Stimulated activated CD8-positive, alpha-beta memory T cell treated with anti-CD3 and anti-CD28 coated beads, Interleukin-4, amount 100 ng/mL, for 24 hours (primary cell): ENCODE measurements at places on chromosomes 3 and 15.

GRCh38 chr3:34357461-34357860 lies 559.0 kb downstream of the PDCD6IP start:
- no peak for DNase-seq

DNA sequence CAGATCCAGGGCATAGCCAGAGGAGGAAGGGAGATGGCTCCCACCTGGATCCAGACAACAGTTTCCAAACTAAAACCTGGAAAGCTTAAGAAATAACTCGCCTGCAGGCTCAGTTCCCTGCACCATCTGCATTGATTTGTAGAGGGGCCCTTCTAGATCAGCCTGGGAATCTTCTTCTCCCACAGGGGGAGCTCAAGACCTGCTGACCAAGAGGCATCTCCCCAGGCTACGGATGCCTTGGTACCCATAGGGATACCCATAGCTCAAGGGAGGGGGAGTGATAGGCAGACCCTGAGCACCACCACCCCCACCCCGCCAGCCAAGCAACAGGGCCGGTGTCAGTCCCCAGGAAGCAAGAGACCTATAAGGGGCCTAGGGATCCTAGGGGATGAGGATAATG lies 28.0 kb upstream of the DCLK3 start:
- no peak for DNase-seq

DNA sequence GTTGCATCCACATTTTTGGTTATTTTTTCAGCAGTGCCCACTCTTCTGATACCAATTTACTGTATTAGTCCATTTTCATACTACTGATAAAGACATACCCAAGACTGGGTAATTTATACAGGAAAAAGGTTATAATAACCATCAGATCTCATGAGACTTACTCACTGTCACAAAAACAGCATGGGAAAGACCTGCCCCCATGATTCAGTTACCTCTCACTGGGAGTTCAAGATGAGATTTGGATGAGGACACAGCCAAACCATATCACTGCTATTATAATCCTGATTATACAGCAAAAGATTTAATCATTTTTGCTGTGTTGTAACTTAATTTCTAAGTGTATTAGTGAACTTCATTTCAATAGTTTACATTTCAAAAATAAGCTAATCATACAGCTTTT lies 6.6 kb downstream of the ZBED2 start:
- no peak for DNase-seq

- DNase-seq = peak; percentile 60
Observed at GRCh38 chr15:73240866-73241499, 127.8 kb downstream of the HCN4 start.

- no peak for DNase-seq
Observed at GRCh38 chr3:154324919-154325318, 632 bp upstream of the DHX36 start.

GRCh38 chr15:48427960-48428547 lies 96.8 kb downstream of the DUT start:
- DNase-seq = no peak

DNA sequence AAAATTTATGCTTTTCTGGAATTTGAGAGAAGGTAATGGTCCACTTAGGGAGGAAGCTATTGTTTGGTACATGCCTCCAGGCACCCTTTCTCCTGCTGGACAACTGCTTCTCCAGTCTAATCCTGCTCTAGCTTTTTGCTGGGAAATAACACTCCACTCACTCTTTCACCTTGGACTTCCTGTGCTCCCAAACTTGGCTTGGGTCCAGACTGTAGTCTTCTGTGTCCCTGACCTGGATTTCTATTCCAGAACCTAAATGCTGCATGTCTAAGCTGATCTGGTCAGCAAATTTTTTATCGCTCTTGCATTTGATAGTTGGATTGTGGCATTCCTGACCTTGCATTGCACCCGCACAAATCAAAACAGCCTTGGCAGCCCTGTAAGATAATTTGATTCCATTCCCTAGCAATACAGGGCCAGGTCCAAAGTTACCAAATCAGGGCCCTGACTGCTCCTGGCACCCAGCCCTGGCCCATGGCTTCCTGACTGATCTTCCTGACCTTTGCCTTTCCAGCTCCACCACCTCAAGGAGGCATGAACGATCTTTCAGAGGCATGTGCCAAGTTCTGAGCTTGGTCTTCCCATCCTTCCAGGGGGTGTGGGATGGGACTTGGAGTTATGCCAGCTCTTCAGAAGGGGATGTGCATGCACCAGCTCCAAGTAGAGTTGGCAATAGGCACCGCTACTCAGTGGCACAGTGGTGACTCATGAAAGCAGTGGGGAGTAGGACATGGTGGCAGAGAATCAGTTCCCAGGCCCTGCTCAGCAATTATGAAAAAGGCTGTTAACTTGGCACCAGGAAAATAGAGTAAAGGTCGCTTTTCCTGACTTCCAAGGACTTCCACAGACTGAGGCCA lies 43.9 kb upstream of the GOLGA8J start:
- DNase-seq = no peak

DNA sequence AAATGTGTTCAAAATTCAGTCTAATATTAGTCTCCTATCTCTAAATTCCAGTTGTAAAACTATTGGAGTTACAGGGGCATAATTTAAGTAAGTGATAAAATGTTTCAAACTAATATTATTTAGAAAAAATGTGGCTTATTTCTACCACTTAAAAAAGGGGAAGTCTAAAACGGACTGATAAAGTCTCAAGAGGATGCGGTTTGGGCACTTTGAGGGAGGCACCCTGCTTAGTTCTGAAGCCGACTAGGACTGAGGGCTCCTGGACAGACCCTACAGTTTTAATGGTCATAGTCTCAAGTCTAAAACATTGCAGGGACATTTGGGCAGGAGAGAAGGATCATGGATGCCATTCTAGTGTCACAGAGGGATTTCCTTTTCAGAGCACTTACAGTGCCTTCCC lies 566.3 kb downstream of the NR2F2 start:
- no peak for DNase-seq

DNA sequence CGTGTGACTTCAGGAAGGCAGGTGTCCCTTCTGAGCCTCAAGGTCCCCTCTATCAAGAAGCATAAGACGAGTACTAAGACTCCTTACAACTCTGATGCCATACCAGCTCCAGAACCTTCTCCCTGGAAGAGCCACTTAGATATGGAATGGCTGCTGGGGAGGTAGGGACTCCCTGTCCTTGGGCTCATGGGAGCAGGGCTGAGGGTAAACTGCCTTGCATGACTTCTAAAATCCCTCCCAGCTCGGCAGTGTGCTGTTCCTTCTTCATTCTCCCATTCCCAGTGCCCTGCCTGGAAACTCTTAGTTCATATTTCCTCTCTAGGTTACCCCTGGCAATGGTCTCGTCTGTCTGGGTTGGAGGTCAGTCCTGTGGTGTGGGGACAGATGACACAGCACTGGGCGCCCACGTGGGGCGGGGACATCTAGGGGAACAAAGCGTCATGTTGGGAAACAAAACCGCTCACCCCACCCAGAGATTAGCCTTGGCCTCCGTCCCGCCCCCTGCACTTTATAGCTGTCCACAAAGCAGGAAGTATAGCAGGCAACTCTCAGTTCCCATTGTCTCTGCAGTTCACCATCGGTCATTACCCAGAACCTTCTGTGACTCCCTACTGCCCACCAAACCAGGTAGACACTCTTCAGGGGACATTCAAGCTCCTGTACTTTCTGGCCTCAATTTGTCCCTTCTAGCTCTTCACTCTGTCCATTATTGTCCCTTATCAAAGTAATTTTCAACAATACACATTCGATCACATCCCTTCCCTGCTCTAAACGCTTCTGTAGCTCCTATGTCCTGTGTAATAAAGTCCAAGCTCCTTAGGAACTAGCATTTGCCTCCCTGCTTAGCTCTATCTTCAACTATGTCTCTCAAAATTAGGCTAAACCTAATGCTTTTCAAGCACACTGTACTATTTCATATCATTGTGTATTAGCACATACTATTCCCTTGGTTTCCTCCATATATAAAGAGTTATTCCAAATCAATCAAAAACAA lies 73.8 kb downstream of the IQSEC1 start:
- DNase-seq = no peak

DNA sequence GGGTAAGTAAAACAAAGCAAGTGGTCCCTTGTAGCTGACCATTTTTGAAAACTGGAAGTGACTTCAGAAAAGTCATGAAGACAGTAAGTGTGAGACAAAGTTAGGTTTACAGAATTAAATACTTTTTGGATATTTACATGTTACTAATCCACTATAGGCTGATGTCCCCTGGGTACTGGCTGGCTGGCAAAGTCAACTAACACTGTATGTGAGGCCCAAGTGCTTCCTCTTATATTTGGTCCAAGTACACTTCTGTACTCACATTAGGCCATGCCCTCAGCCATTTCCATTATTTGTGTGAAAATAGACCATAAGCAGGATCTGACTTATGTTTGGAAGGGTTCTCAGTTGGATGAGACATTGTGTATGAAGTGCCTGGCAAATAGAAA lies 5.5 kb upstream of the LEKR1 start:
- no peak for DNase-seq

GRCh38 chr3:16658004-16658924 lies 53.0 kb upstream of the DAZL start:
- DNase-seq = no peak

GRCh38 chr3:72263223-72263990 lies 478.5 kb upstream of the PROK2 start:
- DNase-seq = no peak

DNA sequence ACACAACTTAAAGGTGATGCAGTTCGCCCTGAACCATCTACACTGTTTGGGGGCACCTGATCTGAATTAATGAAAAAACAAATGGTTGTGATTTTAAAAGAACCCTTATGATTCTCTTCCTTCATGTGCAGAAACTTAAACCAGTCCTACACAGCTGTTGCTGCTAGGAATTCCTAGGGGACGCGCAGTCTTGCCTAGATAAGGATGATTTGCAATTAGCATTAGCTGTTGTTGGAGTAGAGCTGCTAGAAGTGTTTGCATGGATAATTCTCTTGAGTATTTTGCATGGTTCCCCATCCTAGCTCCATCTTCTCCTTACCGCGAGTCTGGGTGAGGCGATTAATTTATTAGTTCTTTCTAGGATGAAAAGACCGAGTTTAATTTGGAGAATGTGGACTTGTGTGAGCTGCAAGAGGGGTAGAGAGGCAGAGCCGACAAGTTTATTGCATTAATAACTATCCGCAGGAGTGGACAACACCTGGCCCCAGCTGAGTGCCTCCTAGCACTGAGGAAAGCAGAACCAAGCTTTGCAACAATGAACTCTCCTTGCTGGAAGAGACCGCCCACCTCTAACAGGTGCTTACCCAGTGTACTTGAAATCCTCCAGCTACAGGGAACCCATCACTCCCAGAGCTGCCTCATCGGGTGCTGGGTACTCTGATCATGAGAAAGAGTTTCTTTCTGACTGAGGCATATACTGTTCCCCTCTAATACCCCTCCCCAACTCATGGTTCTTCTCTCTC lies 75.0 kb upstream of the WNT7A start:
- no peak for DNase-seq

DNA sequence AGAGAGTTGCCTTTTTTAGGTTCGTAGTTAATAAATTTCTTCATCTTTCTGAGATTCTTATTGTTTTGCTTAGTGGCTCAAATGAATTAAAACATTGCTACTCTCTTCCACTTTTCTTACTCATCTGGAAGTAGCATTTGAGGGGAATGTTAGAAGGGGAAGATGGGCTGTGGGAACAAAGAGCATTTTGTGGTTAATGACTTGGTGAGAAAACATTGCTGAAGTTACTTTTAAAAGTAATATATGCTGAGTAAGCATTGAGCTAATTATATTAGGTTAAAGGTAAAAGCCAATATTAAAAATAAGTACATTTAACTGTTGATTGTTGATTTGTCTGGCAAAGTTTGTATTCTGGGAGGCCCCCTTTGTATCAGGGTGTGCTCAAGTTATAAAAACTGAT lies 5.7 kb downstream of the MORF4L1 start:
- DNase-seq = no peak

DNA sequence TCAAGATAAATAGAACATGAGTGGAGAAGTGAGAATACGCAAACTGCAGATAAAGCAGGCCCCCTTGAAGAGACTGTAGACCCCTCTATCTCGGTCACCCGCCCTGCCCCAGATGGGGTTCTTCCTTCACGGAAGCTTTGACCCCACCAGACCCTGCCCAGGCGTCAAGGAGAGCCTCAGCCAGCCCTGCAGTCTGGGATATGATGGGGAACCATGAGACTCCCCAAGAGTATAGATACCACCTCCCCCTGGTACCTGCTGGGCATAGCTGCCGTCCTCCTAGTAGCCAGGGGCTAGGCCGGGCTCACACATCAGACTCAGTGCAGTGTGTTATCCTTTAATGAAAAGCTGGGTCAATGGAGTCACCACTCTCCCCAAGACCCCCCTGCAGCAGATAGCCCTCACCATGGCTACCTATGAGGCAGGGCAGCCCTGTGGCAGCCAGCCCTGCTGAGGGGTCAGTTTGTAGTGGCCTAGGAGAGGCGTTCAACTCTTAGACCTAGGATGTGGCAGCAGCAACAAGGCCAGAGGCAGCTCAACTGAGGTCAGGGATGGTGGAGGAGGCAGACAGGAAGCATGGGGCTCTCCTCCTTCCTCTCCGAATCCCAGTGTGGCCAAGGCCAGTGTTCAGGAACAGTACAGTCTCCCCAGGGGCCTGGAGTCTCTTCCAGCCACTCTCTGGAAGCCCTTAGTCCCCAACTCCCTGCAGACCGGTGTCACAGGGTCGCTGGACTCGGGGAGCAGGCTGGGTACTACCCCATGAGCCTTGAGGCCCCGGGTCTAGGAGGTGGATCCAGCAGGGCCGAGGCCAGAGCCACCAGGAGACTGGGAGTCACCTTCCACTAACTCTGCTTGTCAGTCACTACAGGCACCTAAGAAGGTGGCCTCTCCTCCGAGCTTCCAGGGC lies 26.1 kb downstream of the PLXNB1 start:
- no peak for DNase-seq

DNA sequence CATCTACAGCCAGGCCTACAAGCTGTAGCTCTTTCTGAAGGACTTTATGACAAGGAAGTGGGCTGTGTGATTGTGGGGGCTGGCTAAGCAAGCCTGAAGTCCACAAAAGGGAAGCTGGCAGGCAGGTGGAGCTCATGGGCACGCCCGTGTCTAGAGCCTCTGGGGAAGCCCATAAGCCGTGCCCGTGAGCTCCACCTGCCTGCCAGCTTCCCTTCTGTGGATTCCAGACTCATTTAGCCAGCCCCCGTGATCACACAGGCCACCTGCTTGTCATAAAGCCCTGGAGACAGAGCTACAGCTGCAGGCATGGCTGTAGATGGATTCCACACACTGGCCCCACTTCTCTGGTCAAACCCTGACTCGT lies 15.2 kb downstream of the EFCC1 start:
- no peak for DNase-seq

DNA sequence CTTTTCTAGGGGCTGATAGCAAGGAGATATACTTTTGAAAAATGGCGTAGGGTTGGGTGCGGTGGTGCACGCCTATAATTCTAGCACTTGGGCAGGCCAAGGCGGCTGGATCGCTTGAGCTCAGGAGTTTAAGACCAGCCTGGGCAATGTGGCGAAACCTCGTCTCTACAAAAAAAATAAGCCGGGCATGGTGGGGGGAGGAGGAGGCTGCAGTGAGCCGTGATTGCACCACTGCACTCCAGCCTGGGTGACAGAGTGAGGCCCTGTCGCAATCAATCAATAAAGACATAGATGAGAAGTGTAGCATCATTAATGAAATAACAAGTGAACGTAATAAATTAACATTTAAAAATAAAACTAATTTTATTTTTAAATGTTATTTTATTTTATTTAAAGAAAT lies 134.6 kb downstream of the SLCO3A1 start:
- DNase-seq = no peak

- no peak for DNase-seq
Observed at GRCh38 chr3:72255191-72255590, 470.2 kb upstream of the PROK2 start.

- DNase-seq = no peak
Observed at GRCh38 chr3:78969483-78969882, 798.3 kb downstream of the ROBO1 start.
